ENCODE measurements at places on chromosomes 7 and 10.

- no peak for DNase-seq
Observed at GRCh38 chr7:30908681-30909080, 3.0 kb upstream of the AQP1 start.

GRCh38 chr10:96646751-96647166 is 59.9 kb upstream of the TM9SF3 start:
- DNase-seq: peak; percentile 33

- peak; percentile 9 for DNase-seq
Observed at GRCh38 chr7:22082553-22082885, 136.8 kb upstream of the CDCA7L start.

- DNase-seq: peak; percentile 27
Observed at GRCh38 chr7:75652788-75653187, 86.0 kb downstream of the HIP1 start.

GRCh38 chr7:77222819-77223218 is 23.2 kb upstream of the FGL2 start:
- DNase-seq: no peak

DNA sequence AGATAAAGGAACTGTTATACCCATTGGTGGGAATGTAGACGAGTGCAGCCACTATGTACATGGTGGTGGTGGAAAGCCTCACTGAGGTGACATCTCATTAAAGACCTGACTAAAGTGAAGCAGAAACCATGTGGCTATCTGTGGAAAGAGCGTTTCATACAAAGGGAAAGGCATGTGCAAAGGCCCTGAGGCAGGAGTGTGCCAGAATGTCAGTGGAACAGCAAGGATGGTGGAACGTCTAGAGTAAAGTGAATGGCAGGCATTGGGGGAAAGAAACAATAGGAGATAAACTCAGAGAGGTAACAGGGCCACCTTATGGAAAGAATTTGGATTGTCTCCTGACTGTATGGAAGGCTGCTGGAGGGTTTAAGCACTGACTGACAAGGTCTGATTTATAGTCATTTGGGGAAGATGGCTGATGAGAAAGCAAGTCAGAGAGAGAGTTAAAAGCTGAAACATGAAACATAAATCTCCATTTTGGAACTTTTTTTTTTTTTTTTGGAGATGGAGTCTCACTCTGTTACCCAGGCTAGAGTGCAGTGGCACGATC is 245.7 kb downstream of the STK31 start:
- DNase-seq: no peak

GRCh38 chr10:116849248-116850057 is at the start of gene ENO4:
Gene ENO4, plus strand, starts transcription at chr10:116849499. Its CDS starts 68 bp downstream, at chr10:116849567.
- DNase-seq: peak; percentile 27

DNA sequence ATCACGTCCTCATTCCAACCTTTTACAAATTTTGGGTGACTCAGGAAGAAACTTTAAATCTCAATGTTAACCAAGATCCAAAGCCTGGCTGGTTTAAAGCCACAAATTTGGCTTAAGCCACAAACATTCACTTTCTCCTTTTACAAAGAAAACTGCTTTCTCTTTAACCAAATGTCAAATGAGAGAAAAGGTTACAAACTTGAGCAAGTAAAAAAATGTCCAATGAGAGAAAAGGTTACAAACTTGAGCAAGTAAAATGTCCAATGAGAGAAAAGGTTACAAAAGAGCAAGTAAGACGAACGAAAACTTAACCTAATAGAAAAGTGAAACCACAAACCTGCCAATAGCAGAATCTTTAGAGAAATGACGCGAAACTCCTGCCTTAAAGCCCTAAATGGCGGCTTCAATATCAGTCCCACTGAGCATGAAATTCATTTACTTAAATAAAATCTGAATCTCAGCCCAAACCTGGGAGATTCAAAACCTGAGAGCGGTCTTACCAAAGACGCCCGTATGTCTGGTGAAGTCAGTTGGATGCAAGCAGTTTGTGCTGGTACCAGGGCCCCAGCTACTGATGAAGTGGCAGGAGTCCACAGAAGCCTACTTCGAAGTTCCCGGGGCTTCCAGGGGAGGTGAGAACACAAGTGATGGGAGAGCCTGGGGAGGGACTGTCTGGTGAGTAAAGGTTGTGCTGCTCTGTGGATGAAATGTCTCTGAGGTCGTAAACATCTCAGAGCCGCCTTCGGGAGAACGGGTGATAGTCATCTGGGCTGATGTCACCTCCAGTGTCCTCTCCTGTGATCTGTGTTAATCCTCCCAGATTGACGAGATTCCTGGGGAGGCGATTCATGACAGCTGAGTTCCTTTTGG is 74.6 kb downstream of the PAXIP1 start:
- DNase-seq: peak; percentile 94

- DNase-seq: no peak
Observed at GRCh38 chr10:69902835-69903535, 101.3 kb downstream of the COL13A1 start.

- DNase-seq: peak; percentile 13
Observed at GRCh38 chr7:106281127-106281526, 3.7 kb downstream of the NAMPT start.

GRCh38 chr10:130989670-130990232 is 321.8 kb downstream of the TCERG1L start:
- no peak for DNase-seq

DNA sequence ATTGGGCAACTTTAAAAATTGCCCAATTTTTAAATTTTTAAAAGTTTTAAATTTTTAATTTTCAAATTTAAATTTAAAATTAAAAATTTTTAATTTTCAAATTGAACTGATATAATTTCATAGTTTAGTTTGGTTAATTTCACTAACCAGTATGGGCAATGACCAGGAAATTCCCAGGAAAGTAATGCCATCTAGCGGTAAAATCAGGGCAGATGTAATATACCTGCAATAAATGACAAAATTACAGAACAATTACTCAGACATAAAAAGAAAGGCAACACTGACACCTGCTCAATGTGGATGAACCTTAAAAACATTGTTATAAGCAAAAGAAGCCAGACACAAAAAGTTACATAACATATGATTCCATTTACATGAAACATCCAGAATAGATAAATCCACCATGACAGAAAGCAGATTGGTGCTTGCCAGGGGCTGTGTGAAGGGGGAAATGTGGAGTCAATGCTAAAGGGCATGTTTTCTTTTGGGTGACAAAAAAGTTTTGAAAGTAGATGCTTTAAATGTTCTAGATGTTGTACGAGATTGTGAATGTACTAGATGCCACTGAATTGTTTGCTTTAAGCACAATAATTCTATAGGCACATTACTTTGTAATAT is 28.6 kb upstream of the SLC16A12 start:
- DNase-seq: peak; percentile 76

DNA sequence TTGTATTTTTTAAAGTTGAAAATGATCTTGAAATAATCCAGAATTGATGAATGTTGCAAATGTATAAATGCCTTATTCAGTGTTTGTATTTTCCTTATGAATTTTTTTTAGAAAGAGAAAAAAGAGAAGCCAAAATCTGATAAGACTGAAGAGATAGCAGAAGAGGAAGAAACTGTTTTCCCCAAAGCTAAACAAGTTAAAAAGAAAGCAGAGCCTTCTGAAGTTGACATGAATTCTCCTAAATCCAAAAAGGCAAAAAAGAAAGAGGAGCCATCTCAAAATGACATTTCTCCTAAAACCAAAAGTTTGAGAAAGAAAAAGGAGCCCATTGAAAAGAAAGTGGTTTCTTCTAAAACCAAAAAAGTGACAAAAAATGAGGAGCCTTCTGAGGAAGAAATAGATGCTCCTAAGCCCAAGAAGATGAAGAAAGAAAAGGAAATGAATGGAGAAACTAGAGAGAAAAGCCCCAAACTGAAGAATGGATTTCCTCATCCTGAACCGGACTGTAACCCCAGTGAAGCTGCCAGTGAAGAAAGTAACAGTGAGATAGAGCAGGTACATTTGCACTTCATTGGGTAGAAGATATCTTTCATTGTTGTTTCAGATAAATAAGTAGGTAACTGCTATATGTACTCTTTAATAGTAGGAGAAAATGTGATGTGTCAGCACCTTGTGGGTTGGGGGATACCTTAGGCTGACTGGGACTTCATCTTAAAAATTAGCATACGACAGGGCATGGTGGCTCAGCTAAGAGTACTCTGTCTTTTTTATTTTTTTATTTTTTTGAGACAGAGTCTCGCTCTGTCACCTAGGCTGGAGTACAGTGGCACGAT is 3.9 kb downstream of the DDX21 start:
- no peak for DNase-seq

- peak; percentile 15 for DNase-seq
Observed at GRCh38 chr7:64774204-64774842, 19.9 kb upstream of the ZNF138 start.

GRCh38 chr10:110893559-110894179 is 21.9 kb downstream of the PDCD4 start:
- DNase-seq: peak; percentile 90

GRCh38 chr10:27241010-27241651 is 534 bp upstream of the ACBD5 start:
- DNase-seq: peak; percentile 67

DNA sequence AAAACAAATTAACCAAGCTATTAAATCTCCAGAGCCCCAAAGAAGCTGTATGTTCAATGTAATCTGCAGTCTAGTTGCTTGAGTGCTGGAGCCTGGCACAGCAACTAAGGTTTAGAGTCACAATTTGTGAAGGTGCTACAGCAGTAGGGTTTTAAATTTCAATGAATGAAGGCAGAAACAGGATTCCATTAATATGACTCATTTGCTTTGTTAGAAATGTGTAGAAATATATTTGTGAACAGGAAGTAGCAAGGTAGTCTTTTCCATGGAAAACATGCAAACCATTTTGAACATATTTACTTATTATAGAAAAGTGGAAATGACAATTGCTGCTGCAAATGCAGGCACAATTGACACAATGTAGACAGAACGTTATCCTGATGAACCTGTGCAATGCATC is 149.0 kb upstream of the STEAP4 start:
- no peak for DNase-seq

- no peak for DNase-seq
Observed at GRCh38 chr10:70629338-70629737, 26.8 kb upstream of the PRF1 start.

DNA sequence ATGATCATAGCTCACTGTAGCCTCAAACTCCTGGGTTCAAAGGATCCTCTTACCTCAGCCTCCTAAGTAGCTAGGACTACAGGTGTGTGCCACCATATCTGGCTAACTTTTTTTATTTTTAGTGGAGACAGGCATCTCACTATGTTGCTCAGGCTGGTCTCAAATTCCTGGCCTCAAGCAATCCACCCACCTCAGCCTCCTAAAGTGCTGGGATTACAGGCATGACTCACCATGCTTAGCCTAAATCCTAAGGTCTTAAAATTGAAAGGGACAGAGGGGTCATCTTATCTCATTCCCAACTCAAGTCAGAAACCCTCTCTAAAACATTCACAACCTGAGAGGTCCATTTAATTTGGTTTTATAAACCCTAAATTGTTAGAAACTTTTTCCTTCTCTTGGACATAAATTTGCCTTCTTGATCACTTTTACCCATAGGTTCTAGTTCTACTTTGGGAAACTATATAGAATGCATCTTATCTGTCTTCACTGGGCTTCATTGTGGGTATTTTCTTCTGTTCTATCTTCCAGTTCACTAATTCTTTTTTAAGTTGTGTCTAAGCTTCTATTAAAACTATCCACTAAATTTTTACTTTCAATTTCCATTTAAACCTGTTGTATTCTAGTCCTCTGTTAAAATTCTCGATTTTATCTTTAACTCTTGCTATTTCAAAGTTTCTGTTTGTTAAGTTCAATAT is 183.4 kb upstream of the KAT6B start:
- DNase-seq: no peak

DNA sequence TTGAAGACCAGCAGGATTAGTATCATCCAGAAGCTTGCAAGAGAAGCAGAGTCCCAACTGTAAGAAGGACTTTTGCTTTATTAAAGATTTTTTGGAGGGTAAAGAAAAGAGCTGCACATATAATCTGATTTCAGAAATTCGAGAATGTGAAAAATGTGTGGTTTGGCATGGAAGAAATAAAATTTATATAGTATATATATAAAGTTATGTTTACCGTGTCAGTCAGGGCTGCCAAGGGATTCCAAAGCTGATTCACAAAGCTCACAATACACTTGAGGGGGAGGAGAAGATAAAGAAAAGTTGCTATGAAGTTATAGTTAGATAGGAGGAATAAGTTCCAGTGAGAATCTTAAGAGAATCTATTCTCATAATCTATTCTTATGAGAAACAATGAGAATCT is 231.8 kb upstream of the CACNA2D1 start:
- no peak for DNase-seq

DNA sequence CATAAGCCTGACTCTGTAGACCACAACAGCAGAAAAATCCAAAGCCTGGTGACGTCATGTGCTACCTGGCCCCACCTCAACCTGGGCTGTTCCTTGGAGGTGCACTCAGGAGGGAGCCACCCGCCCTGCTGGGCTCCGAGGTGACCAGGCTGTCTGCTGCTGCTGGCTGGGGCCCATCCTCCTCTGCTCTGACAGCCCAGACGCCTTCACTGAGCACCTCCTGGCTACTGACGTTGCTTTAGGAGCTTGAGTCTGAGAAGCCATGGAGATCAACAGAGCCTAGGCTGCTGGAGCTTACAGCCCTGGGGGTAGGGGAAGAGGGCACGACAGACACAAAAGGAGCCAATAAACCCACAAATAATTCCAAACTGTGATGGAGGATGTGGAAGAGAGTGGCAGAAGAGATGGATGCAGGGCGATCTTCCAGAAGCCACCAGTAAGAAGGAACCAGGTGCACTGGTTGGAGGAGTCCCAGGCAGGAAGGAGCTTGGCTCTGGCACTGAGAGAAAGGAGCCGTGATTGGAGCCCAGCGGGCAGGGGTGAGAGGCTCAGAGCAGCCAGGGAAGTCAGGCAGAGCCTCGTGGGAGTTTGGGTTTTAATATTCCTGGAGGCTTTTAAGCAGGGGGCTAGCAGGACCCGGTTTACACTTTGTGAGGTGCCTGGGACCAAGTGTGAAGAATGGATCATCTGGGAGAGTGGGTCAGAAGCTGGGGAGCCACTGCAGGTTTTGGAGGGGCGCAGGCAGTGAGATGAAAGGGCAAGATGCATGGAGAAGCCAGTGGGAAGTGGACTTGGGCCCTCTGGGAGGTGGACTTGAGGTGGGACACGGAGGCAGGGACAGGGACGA is 1.7 kb upstream of the PTPRE start:
- no peak for DNase-seq

GRCh38 chr7:81081616-81082015 is 162.8 kb upstream of the SEMA3C start:
- DNase-seq: no peak

GRCh38 chr10:23326544-23327307 is 17.9 kb downstream of the C10orf67 start:
- no peak for DNase-seq

GRCh38 chr10:6406220-6407033 is 173.6 kb downstream of the PRKCQ start:
- DNase-seq: peak; percentile 60

- no peak for DNase-seq
Observed at GRCh38 chr7:101488826-101489572, 126.3 kb downstream of the COL26A1 start.

Data from hematopoietic multipotent progenitor cell treated with erythropoietin and hydrocortisone succinate and interleukin-3 and kit ligand, for 6 days (in vitro differentiated cells).